ENCODE measurements at places on chromosomes 3 and 15.

DNA sequence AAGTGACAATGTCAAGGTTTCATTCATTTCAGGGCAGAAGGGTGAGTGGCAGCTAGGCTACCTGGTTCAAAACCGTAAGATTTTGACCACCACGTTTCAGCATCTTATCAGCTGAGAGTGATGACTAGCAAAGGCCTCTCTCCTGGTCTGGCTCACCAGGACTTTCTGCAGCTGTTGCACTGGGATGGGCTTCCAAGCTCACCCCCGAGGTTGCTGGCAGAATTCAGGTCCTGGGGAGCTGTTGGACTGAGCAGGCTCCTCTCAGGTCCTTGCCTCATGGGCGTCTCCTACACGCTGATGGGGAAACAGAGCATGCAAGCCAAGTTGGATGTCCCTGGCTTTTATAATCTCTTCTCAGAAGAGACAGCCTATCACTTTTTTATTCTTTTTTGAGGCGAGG is 88.8 kb upstream of the RNU6-1 start:
- DNase-seq: no peak

GRCh38 chr3:31695280-31696008 is 162.7 kb downstream of the STT3B start:
- DNase-seq: no peak

DNA sequence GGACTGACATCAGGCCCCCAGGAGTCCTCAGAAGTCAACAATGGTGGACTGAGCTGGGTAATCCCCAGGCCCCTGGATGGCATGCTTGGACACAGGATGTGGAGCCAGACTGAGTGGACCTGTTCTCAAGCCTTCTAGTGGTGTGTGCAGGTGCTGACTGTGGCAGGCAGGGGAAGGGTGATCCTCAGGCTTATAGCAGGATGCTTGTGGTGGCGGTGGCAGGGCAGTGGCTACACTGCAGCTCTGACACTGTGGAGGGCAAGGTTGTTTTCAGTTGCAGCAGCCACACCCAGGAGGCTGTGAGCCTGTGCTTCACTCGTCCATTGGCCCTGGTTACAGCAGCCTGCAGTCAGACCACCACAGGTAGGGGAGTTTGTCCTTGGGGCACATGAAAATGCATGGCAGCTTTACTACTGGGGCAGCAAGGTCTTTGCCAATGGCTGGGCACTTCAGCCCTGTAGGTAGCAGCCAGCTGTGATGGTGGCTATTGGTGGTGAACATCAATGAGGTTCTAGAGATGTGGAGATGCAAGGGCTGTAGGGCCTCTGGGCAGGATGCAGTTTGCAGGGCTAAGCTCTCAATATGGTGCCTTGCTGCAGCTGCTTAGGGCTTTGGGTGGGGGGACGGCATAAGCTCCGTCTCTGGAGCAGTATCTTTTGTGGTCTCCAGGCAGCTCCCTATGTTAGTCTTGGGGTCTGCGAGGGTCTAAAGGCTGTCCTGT is 17.5 kb upstream of the MYO5A start:
- no peak for DNase-seq

GRCh38 chr3:123792473-123793201 is 91.5 kb downstream of the MYLK start:
- no peak for DNase-seq

- no peak for DNase-seq
Measured at GRCh38 chr15:42338500-42338899, 20.8 kb upstream of the CAPN3 start.

DNA sequence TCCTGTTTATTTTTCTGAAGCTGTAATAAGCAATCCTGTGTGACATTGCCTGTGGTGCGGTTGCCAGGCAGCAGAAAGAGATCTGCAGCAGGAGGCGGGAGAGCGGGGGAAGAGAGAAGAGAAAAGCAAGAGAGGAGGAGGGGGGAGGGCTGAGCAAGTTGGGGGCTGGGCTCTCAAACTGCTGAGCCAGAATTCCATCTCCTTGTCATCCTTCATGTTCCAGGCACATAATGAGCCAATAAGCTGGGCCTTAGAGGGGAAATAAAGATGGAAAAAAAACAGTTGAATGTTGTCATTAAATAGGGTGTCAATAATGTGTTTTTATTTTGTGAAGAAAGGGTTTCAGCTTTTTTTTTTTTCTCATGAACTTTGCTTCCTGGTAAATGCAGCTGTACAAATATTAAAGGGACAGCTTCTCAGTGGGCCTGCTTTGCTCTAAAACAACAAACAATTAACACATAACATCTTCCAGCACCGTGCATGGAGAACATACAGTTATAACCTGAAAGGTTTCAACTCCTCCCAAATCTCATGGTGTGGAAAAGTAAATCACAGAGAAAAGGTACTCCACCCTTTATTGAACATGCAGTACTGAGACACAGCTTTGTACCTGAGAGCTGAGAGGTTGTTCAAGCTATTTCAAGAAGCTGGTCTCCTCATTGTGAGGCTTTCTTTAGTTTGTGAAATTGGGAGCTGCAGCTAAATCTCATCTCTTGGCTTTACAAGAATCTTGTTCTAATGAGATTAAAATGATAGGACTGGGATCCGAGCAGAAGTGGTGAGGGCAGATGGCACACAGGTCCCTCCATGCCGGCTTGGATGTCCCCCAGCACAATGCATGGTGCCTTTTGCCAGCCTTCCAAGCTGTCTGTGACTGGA is 451.1 kb upstream of the KCNMB2 start:
- no peak for DNase-seq

DNA sequence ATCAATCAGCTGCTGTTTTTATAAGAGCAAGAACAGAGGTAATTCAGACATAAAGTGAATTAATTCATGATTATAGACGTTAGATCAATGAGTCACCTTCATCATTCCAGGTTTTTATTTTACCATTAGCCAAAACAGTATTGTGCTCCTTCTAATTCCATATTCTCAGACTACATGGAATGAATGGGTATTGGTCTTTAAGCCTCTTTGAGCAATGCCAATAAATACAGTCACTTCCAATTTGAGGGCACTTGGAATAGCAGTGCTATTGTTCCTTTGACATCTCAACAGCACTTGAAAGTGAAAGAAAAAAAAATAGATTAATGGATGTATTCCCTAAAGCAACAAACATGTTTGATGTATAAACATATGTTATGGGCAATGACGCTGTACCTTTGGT is 830.9 kb upstream of the CFAP20DC start:
- DNase-seq: no peak

DNA sequence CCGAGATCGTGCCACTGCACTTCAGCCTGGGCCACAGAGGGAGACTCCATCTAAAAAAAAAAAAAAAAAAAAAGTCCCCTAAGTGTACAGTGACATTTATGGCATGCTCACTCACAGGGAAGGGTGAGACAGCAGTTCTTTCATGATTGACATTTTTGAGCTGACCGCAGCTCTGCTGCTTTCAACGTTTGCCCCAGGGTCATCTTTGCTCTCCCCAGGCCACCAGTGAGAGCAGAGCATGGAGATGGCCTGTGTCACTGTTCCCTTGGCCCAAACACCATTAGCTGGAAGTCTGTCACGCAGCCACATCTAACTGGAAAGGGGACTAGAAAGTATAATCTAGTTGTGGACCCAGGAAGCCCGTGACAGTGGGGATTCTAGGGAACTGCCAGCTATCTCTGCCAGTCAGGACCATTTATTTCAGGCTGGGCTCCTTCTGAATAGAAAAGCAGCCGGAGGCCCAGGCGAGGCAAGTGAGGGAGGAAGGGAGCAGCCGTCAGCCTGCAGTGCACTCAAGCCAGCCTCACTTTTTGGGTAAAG is 193.4 kb upstream of the HES1 start:
- DNase-seq: no peak

DNA sequence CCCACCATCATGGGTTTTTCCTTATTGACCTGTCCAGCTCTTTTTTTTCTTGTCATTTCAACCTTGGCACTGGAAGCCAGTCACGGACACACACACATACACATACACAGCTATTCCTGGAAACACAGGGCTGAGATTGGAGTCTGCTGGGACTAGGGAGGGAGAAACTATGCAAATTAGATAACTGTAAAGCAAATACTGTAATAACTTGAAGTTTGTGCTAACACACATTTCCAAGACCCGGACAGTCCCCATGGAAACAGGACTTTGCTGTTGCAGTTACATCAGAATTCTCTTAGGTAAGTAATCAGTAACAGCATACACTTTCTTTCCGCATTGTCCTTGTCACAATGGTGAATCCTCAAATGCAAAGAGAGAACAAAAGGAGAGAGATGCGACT is 304.4 kb downstream of the KBTBD8 start:
- no peak for DNase-seq

DNA sequence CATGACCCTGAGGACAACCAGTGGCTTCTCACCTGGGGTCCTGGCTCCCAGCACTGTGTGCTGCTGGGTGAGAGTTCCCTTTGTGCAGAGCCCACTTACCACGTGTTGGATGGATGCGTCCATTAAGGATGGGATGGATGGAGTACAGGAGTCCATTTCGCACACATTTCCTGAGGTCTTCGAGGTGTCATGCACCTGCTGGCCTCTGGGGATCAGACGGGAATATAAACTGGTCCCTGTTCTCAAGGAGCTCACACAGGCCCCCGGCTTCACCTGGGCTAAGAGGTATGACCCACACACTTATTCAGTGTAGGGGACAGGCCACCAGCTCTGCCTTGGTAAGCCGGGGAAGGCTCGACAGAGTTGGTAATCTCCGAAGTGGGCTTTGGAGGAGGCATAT is 39.5 kb downstream of the MAGEF1 start:
- DNase-seq: no peak

DNA sequence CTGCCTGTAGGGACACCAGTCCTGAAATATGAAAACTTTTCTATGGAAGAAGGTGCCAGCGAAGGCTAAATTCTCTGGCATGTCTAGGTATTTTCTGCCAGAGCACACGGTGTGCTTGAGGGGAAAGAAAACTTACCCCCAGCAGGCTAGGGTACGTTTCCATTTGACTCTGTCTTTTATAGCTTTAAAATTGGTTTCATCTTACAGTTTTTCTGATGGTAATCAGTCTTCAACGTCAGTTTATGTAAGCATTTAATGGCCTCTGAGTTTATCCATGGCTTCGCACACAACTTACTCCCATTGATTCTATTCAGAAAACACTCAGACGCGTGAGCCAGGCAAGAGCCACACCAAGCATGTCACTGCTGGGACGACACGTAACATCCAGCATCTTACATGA is 249.7 kb downstream of the ADAMTS17 start:
- no peak for DNase-seq

DNA sequence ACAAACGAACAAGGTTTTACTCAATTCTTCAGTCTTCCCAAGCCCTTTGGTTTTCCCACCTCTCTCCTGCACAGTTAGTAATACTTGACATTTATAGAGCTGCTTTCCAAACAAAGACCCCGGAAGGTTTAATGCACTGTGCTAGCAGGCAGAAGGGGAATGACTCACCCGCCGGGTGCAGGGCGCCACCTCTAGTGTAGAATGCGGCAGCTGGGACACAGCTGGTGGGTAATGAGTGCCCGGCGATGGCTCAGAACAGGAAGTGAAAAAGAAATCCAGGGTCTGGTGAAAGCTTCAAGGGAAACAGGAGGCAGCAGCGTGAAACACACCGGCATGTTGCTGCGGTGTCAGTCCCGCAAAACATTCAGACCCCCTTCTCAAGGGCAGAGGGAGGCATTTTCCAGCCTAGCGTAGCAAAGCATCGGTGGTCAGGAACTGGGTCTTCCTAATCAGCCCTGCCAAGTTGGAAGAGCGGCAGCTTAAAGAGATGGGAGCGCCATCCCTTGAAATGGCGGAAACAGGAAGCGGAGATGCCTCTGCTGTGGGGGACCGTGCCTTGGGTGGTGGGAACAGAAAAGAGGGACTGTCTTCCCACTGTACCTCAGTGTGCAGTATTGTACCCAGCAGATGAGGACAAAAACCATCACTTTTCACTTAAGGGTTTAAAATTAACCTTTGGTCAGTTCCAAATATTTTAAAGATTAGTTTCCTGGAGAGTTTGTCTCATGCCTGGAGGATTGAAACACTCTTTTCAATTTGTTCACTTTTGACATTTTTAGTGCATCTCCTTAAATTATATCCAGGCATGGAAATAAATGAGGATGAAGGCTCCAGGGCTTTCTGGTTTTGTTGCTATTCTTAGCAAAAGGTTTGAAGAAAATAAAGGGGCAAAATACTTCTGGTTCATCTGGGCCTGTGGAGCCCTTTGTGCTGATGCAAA is 160.7 kb upstream of the MCTP2 start:
- DNase-seq: no peak

- no peak for DNase-seq
Measured at GRCh38 chr15:60706145-60706544, 227.2 kb upstream of the ICE2 start.

GRCh38 chr15:68312701-68313204 is 35.2 kb downstream of the FEM1B start:
- DNase-seq: no peak

DNA sequence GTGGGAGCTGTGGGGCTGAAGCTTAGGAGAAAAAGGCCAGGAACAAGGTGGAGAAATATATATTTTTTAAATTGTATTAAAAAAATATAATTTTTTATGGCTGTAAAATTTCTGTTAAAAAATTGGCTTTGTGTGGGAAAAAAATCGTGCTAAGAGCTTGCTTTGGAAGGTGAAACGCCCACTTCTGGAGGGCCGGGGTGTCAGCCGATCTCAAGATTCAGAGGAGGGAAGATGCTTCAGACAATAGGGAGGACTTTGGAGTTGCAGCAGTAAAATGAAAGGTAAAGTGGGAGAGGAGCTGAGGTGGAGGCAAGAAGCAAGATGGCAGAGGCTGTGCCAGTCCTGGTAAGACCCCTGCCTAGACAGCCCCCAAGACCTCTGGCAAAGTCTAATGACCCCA is 45.9 kb upstream of the BLM start:
- DNase-seq: no peak

- DNase-seq: no peak
Measured at GRCh38 chr15:91625506-91625905, 228.0 kb upstream of the SLCO3A1 start.

DNA sequence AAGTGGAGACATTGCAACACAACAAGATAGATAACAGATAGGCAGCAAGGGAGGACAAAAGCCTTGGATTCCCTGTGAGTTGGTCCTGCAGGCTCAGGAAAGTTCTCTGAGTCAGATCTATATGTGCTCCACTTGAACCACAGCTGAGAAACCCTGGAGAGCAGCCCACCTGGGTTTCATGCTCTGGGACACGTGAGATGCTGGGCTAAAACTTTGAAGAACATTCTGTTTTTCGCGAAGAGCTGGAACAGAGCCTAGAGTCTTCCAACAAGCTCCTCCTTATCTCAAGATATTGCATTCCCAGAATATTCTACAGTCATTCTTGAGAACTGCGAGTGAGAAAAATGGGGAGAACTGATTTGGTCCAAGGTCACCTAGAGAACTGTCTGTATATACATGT is 583.0 kb upstream of the ROBO1 start:
- no peak for DNase-seq

GRCh38 chr15:59131969-59132562 is 27.1 kb downstream of the CCNB2 start:
- no peak for DNase-seq

DNA sequence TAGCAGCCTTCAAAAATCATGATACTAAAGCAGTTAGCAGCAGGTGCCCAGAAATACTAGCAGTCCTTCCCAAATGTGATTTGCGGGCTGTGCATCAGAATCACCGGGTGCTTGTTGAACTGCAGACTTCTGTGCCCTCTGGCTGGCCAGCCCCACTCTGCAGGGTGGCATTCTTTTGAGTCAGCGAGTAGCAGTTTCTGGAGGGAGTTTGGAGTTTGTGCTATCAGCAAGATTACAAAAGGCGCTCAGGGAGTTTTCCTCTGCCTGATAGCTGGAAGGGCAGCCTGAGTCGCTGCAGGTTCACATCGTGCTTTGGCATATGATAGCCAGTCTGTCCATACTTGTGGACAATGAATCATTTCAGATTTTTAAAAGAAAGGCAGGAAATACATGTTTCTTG is 57.6 kb downstream of the CLDN11 start:
- no peak for DNase-seq

- DNase-seq: no peak
Measured at GRCh38 chr3:64000453-64001055, 22.7 kb downstream of the PSMD6 start.

GRCh38 chr3:148077318-148077923 is 620.3 kb upstream of the AGTR1 start:
- no peak for DNase-seq
